Effector CD4-positive, alpha-beta T cell (primary cell): ENCODE measurements at places on chromosomes 7 and 10.

DNA sequence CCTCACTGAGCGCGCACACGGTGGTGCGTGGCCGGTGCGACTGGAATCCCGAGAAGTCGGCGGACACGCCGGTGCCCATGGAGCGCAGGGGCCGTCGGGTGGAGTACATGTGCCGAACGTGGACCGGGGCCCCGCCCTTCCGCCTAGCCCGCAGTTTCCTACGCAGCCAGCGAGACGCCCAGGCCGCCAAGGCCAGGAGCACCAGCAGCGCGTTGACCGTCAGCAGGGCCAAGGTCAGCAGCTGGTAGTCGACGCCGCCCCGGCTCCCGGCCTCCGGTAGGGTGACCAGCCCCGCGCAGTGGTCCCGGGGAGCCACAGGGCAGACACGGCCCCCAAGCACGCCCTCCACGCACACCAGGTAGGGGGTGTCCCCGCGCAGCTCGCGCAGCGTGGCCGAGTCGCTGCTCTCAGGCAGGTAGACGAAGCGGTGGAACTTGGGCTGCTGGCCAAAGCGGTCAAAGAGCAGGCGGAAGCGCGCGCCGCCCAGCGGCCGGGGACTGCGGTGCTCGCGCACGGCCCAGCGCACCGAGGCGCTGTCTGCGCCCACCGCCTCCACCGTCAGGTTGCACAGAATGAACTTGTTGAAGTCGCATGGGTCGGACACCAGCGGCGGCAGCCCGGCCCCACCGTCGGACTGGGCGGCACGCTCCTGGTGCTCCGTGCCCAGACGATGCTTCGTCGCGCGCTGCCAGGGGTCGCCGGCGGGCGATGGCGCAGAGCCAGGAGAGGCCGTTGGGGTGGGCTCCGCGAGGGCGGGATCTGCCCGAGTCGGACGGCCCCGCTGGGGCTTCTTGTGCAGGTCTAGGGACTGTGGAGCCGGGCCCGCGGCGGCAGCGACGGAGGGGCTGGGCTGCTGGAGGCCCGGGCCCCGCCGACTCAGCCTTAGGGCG, 2.2 kb downstream of the TRIL start:
- no peak for DNase-seq

- DNase-seq = no peak
Measured at GRCh38 chr7:51369746-51370145, 53.1 kb upstream of the COBL start.

DNA sequence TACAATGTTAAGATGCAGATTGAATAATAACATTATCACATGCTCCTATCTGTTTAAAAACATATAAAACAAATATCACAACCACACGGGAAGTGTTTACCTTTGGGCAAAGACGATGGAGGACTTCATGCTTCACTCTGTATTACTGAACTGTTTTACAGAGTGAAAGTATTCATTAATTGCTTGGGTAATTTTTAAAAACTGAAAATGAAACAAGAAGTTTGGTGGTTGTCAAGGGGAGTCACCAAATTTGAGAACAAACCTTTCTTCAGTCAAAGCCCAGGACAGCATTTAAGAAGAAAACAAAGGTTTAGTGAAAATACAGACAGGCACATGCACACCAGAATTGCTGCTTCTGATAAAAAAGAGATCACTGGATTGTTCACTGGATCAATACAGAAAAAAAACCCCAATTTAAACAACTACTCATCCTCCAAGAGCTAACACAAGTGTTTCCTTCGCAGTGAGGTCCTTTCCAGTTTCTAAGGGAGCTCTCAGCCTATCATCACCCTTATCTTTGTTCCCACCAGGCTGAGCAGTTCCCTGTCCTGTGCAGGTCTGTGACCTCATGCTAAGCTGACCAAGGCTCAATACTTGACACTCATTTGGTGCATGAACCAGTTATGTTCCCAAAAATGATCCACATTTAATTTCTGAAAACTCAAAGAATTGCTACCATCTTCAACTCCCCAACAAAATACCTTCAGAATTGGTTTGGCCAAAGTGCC, 8.8 kb downstream of the PARP12 start:
- no peak for DNase-seq

DNA sequence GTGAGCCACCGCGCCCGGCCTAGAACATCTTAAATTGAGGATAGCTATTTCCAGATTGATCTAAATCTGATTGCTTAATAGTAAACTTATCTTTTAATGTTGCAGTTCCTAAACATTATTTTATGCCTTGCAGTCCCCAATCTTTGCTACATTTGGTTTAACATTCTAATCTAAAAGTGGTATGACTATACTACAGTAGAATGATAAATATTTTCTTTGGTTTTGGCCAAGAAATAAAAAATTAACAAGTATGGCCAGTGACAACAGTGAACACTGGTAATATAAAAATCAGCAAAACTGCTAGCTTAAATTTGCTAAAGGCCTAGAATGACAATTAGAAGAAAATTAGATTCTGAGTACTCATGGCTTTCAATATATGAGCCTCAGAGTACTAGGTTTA, 73.5 kb downstream of the CDK6 start:
- no peak for DNase-seq

- DNase-seq = no peak
Measured at GRCh38 chr7:127913686-127914085, 117.6 kb downstream of the LRRC4 start.

DNA sequence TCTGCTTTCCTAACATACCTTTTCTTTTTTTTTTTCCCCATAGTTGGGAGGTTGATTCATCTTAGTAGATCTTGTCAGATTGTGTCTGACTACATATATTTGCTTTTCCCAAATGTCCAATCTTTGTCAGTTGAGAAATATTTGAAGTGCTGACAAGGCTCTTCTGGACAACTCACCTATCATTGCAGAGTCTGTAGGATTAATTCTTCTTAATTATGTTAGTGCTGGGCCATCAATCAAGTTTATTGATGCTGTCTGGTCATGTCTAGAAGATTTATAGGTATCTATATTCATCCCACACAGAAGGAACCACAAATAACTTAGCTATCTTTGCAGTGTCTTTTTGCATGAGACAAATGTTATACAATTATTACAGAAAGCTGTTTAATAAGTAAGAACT, 310.6 kb downstream of the ACTR3B start:
- no peak for DNase-seq

DNA sequence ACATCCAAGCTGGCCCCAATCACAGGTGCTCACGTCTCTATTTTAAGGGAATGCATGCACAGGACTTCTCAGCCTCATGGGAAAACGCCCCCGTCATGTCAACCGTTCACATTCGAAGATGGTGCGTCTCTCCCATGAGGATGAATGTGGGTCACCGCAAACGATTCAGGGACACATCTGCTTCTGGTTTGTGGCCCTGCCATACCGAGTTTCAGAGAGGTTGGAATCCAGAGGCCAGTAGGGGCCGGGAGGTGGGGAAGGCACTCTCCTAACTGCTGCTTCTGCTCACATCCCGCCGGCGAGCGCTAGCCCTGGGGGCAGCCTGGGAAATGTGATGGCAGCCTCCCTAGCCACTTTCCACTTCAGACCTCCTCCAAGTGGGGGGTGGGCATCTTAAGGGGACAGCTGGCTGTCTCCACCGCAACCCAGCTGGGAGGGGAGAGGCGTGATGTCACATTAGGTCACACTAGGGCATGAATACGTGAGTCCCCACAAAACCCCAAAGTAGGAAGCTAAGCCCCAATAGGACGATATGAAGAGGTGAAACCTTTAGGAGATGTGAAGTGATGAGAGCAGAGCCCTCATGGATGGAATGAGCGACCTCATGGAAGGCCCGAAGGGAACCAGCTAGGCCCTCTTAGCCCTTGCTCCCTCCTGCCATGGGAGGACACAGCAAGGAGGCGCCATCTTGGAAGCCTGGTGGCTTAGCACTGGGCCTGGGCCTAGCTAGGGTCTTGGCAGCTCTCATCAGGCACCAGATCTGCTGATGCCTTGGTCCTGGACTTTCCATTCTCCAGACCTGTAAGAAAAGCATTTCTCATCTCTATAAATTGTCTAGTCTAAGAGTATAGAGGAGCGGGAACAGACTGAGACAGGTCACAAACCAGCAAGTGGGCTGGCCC, 107.8 kb downstream of the TCERG1L start:
- no peak for DNase-seq

DNA sequence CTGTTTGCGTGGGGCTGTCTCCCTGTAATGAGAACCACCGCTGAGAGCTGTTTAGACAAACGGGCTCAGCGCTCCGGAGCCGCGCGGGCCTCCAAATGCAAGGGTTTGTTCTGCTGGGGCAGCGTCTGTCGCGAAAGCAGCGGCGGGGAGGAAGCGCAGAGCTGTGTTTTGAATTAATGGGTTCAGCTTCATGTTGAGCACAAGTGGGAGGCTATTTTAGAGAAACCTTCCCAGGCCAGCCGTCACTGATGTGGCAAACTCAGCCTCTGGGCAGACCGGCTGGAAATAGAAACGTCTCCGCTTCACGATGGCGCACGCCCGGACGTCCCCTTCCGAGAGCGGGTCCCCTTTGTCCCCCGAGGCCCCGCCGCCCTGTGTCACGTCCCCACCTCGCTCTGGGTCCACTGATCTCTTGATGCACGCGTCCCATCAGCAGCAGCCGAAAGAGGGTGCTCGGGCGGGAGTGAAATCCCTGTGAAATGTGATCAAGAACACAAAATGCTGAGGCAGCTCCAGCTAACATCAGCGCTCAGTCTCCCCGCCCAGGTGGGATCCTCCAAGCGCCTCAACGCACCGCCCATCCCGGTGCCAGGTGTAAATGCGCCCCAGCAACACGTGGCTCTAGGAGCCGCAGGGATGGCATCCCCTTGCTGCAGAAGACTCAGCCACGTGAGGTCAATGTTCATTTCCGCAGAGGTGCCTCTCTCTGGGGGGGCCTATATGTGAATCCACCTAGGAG, 44.9 kb downstream of the BAMBI start:
- DNase-seq = no peak

- DNase-seq = no peak
Measured at GRCh38 chr10:113236998-113237397, 287.0 kb downstream of the TCF7L2 start.

GRCh38 chr10:50645236-50645635, 21.5 kb upstream of the SGMS1 start:
- no peak for DNase-seq

- DNase-seq = no peak
Measured at GRCh38 chr7:116340201-116340847, 130.0 kb downstream of the TES start.

DNA sequence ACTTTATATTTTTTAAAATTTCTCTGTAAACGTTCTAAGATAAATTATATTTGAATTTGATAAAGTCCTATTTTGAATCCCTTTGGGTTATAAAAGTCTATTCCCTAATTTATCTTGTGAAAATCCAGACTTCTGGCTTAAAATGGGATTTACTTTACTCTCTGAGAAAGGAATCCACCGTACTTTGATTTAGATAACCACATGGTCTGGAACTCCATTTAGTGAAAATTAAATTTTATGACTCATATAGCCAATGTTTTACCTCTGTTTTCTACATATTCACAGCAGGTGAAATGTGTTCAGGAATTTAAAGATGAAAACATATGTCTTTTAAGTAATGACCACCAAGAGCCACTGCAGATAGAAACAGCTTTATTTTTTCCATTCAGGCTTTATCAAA, 141.8 kb upstream of the FGFR2 start:
- DNase-seq = no peak

DNA sequence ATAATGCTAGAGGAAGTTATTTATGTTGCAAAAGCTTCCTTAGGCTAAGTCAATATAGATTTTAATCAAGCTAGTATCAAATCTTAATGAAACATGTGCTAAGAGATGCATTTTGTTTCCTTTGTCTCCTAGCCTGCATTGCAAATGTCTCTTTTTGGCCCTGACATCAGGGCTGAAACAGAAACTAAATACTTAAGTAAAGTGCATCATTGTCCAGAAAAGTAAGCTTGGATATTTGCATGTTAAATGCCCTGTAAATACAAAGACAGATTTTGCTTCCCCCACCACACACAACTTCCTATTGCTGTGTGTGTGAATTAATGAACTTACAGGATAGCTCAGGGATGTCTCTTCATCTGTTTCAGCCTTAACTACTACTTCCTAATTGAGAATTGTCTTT, 10.0 kb upstream of the STAMBPL1 start:
- no peak for DNase-seq

DNA sequence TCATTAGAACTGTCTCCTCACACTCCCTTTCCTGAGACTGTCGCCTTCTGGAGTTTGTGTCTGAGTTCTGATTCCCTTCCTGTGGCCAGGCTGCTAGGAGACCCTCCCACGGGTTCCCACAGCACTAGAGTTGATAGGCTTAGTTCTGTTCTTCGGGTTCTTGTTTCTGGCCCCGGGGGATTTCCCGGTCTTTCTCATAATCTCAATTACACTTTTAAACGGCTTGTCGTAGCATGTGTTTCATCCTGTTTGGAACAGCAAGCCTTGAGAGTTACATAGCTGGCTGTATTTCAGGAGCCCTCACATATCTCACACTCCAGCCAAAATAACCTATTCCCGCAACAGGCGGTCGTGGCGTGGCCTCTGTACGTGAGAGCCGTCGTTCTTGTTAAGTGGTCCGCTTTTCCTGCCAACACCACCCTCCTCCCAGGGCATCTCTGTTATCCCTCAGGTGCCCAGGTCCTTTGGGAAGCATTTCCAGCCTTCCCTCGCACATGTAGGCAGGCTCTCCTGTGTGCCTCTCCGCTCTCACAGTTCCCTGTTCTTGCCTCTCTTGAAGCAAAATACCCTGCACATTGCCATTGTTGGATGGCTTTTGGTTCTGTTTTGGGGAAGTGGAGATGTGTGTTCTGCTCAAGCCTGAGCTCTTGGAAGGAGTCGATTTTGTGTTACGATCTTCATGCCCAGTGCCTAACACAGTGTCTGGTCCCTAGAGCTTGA, 46.0 kb downstream of the CDC123 start:
- no peak for DNase-seq

DNA sequence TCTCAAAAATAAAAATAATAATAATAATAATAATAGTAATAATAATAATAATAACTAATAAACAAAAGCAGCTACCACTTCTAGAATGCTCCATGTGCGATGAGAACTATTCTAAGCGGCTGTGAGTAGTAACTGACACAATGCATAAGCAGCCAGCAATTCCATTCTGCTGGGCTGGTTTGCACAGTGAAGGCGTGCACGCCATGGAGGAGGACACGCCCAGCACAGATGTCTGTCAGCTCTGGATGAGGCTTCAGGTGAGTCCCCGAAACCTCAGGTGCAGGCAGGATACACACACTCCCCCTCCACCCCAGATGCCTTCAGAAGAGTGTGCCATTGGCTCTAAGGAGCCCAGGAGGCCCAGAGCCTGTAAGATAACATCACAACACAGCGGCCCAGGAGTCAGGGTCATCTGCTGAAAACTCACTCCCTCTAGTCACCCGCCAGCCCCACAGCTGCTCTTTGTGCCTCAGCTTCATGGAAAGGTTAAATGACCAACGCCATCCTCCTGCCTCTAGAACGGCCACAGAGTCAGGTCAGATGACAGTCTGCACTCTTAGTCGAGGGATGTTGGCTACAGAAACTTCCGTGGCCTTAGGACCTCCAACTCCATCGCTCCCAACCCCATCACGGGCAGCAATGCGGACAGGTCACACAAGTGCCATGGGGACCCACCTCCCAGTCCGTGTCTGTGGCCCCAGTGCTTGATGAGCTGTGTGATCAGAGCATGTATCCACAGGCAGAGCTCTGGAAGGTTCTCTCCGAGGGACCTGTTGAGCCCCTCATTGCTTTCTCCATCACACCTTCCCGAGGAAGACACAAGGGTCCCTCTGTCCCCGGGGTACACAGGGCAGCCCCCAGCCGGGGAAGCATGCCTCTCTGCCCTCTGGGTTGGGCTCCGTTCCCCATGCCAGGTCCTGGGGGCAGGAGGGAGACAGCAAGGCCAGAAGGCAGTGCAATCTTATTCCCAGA, 103.9 kb downstream of the CTBP2 start:
- no peak for DNase-seq
